ENCODE measurements at places on chromosomes 4 and X.

DNA sequence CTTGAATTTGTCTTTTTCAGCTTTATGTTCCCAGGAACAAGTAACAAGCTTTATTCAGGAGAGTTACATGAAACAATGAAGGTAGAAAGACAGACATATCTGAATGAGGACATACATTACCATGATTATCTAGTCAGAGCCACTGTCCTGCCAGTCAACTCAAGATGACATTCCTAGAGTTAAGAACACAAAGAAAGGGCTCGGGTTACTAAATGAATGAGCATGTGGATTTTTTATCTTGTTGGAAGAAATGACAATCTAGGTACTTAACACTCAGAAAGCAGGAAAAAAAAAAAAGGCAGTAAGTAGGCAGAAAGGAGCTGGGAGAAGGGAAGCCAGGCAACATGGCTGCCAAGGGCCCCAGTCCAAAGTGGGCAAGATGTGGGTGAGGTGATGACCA, 28.0 kb upstream of the PACRGL start:
- no peak for DNase-seq

DNA sequence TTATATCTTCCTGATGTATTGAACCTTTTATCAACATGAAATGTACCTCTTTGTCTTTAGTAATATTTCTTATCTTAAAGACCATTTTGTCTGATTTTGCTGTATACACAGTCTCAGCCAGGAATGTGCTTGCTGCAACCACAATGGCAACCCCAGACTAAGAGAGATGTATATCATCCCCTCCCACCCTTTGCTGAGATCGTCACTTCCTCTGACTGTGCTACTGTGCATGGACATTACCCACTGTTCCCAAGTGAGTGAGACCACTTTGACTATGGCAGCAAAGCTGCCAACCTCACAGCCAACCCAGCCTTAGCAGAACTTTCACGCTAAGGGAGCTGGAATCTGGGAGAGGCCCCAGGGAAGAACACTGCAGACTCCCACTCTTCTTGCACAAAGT, 46.0 kb downstream of the EIF2S3 start:
- DNase-seq = no peak

GRCh38 chr4:139851133-139851532, 185.5 kb downstream of the MGST2 start:
- no peak for DNase-seq

DNA sequence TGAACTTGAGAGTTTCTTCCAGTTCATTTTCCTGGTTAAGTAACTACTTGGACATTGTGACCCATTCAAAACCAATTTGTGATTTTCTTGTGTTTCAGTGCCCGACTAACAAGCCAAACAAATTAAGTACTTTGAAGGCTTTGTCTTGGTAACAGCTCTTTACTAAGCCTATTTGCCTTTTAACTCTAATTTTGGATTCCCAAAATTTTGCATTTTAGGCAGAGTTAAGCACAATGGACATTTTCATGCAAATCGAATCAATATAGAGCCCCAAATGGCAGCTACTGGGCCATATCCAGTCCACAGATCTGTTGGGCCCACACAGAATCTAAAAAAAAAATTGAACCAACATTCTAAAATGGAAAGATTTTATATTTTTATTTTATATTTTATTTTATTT, 31.4 kb upstream of the CHRNA9 start:
- DNase-seq = no peak

GRCh38 chr4:27791640-27792039, 931.0 kb downstream of the STIM2 start:
- no peak for DNase-seq

DNA sequence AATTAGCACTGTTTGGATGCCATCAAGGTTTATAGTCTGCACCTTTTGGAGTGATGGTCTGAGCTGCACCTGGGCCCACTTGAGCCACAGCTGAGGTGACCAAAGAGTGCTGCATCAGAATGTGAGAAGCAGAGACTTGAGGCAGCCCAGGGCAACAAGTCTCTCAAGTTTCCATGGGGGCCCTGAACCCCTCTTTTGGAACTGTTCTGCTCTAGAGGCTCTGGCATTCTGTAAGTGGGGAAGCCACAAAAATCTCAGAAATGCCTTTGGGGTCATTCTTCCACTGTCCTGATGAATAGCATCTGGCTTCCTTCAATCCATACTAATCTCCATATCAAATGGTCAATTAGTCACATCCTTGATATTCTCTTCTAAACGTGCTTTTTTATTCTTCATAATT, 298.4 kb upstream of the MAOA start:
- DNase-seq = no peak

- no peak for DNase-seq
These were observed 4.5 kb downstream of the CASP3 start for GRCh38 chr4:184644553-184645307.

GRCh38 chr4:186298031-186298647, 32.1 kb downstream of the F11 start:
- no peak for DNase-seq

DNA sequence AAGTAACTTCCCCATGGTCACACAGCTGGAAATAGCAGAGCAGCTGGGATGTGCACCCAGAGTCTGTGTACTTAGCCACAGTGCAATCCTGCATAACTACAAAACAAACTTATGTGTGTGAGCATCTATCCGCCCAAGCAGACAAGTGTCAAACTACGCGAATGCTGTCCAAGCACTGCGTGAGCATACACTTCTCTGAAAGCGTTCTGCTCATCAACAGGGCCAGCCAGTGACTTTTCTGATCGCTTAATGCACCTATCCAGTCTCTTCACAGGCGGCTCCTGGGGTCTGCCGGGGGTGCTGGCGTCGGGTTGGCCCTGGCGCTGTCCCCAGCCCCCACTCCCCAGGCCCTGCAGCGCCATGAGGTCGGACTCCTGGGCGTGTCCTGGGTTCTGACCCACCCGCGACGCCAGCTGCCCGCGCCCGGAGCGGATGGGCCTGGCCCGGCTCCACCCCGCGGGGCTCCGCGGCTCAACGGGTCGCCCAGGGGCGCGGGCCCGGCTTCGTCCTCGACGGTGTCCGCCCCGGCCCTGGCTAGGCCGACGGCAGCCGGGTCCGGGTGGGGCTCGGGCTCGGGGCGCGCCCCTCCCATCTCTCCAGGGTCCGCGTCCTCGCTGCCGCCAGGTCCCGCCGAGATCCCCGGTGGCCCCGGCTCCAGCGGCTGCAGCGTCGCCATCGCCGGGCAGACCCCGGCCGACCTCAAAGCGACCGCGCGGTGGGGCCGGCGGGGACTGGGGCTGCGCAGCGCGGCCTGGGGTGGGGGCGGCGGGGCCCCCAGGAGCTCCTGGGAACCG, 1.3 kb upstream of the ZNF141 start:
- DNase-seq = peak; percentile 86

DNA sequence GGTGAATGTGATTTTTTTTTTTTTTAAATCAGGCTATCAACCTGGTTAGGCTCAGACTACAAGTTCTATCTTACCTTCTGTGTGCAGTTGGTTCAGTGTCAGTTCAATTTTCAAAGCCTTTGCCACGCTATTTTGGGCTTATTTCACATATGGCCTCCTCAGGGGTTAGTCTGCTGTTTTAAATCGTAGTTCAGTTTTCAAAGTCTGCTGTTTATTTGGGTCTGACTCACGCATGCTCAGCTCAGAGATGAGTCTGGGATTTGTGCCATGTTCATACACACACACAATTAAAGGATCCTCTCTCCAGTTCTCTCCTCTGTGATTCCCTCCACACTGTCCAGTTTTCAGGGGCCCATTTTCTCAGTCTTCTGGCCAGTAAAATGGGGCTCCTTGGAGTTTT, 32.3 kb upstream of the ZFX start:
- no peak for DNase-seq

- no peak for DNase-seq
These were observed 18.4 kb upstream of the CWH43 start for GRCh38 chr4:48967631-48968030.

DNA sequence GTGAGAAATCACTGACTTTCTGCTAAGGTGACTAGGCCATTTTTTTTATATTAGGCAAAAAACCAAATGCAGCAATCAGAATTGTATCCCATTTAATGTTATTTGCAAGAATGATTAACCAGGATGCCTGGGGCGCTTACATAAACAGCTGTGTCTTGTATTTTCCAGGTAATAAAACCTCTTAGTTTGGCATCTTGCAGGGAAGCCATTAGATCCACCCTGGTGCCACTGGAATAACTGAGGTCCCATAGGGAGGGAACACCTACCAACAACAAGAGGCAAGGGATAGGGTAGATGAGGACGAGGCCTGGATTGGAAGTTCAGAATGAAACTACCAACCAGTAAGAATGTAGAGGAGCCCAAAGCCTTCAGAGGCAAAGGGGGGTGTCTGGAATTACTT, 288.3 kb downstream of the ARHGAP24 start:
- no peak for DNase-seq

GRCh38 chrX:38326086-38326485, 1.2 kb downstream of the RPGR start:
- no peak for DNase-seq

DNA sequence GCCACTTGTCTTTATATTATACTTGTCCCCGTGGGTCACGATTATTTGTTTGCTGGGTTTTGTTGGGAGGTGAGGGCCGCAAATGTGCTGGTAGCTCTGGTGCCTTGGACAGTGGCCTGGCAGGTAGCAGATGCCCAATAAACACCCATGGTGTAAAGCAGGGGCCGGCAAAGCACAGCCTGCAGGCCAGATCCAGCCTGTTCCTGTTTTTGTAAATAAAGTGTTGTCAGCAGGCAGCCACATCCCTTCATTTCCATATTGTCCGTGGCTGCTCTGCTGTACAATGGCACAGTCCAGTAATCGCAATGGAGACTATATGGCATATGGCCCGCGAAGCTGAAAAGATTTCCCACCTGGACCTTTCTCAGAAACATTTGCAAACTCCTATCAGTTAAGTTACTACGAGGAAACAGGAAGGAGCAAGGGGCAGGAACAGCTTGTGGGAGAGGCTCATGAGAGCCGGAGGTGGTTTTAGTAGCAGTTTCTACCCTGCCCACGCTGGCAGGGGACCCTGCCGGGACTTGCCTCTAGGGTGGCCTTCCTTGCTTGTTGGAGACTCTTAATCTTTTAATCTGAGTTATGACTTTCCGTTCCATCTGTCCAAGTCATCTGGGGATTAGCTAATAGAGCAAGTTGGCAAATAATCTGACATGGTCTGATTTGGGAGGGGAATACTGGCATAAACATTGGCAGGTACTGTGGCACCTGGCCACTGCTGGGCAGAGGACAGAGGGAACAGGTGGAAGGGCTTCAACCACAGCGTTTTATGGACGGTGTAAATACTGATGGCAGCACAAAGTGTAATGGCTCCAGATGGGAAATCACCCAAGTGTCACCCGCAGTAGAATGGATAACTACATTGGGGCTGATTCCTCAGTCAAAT, 19.6 kb downstream of the CLCN4 start:
- no peak for DNase-seq

- DNase-seq = no peak
These were observed 672.1 kb downstream of the GRXCR1 start for GRCh38 chr4:43564591-43564990.

- no peak for DNase-seq
These were observed 4.0 kb downstream of the SLC2A9 start for GRCh38 chr4:10017037-10017893.

GRCh38 chr4:8346838-8347605, 77.5 kb downstream of the HTRA3 start:
- DNase-seq = no peak

GRCh38 chr4:129098531-129099001, 2.6 kb downstream of the C4orf33 start:
- no peak for DNase-seq

- no peak for DNase-seq
These were observed 36.8 kb upstream of the BANK1 start for GRCh38 chr4:101753721-101754120.

- no peak for DNase-seq
These were observed 460.6 kb downstream of the IDS start for GRCh38 chrX:149044471-149044870.

DNA sequence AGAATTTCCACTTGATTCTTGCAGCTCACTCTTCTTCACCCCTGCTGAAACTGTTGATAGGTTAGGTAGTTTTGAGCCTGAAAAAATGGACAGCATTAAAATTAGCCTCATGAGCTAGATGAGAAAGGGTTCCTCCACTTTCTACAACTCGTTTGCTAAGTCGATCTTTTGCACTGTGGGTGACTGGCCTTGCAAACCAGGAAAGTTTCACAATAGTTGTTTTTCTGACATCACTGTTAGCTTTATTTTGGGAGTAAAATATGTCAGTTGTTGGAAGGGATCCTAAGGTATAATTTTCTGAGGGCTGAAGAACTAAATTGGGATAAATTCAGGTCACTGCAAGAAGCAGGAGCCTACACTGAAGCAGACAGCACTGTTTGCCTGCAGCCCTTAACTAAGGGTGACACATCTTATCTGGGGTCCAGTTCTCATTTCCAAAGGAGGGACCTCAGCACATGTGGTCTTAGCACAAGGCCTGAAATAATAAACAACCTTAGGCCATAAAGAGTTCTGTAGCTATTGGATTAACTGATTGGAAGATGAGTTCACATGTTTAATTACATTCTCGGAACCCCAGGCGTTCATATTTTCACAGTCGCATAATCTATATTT, 29.1 kb downstream of the ANAPC4 start:
- DNase-seq = no peak

DNA sequence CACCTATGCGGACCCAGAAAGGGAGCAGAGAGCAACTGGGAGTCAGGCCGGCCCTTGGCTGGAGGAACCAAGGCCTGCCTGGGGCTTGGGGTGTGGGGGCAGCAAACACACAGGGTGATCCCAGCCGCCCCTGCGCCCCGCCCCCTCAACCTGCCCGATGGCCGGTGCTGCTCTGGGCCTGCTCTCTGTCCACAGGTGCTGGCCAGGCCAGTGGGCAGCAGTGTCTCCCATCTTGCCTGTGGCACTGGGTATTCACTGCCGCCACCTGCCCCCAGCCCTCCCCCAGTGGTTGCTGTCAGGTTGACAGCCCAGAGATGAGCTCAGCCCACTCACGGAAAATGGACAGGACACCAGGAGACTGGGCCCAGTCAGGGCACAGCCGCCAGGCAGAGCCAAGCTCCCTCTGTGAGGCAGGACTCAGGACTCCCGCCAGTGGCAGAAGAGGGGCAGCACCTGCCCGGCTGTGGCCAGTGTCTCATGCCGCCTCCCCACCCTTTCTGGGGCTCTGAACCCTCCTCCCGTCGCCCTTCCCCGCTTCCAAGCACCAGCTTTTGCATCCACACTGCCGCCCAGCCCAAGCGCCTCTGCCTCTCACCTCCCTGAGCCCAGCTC, 4.7 kb downstream of the NKX1-1 start:
- peak; percentile 59 for DNase-seq

DNA sequence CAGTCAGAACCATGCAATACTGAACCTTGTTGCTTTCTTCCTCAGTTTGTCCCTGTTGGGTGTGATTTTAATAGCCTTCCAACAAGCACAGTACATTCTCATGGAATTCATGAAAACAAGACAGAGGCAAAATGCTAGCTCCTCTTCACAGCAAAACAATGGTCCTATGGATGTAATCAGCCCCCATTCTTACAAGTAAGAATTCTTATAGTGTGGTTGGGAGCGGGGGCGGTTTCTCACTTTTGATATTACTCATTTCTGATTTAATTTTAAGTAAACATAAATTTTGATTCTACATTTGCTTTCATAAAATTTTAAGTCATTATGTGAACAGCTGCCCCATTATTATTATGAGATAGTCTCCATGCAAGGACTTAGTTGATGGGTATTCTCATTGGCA, 80.8 kb upstream of the TLR2 start:
- no peak for DNase-seq

- no peak for DNase-seq
These were observed 19.6 kb downstream of the SCD5 start for GRCh38 chr4:82779032-82779431.

GRCh38 chrX:15873566-15873965, 19.0 kb upstream of the AP1S2 start:
- DNase-seq = no peak

Data from spleen (tissue), 13 donors.